ENCODE measurements at places on chromosomes 2 and 18. TPM values are rescaled to one million over a fixed set of nuclear protein-coding genes. Genes with fewer than 3 reads are reported as not detected.

GRCh38 chr2:20560891-20561636 is 89.8 kb downstream of the HS1BP3 start:
- no peak for DNase-seq

- DNase-seq, result no peak
Observed at GRCh38 chr2:234912437-234912836, 39.4 kb upstream of the SH3BP4 start.

EIF4E2 gene
- 94.8 TPM for total RNA-seq

TAF1B gene
- 19.5 TPM for total RNA-seq

- DNase-seq, result no peak
Observed at GRCh38 chr2:135947483-135947882, 37.9 kb downstream of the DARS1 start.

All from endothelial cell (in vitro differentiated cells).